ENCODE measurements at places on chromosomes 7 and 10.
A peak's percentile ranks its signal among the peaks of the same experiment; 100 is the strongest.

- no peaks in the 10 kb centered on the region for H3K27me3 ChIP-seq
- no peak for DNase-seq
- H3K4me3 ChIP-seq: peak overlapping the region; percentile 50
- H3K36me3 ChIP-seq: no peaks in the 10 kb centered on the region
- H3K4me1 ChIP-seq: peaks cover 55% of the 10 kb centered on the region
Observed at GRCh38 chr10:3803927-3804741, 19.1 kb upstream of the KLF6 start.

DNA sequence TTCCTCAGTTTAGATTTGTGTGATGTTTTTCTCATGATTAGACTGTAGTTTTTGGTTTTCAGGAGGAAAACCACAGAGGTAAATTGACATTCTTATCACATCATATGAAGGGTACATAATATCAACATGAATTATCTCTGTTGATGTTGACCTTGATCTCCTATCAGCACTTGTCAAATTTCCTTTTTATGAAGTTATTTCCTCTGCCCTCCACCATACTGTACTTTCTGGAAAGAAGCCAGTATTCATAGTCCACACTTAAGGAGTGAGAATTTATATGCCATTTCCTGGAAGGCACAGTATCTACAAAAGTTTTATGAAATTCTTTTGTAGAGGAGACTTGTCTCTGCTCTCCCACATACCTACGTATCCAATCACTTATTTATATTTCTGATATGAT, 807.2 kb upstream of the MBL2 start:
- H3K36me3 ChIP-seq: no peaks in the 10 kb centered on the region
- H3K4me3 ChIP-seq: no peak overlapping the region

DNA sequence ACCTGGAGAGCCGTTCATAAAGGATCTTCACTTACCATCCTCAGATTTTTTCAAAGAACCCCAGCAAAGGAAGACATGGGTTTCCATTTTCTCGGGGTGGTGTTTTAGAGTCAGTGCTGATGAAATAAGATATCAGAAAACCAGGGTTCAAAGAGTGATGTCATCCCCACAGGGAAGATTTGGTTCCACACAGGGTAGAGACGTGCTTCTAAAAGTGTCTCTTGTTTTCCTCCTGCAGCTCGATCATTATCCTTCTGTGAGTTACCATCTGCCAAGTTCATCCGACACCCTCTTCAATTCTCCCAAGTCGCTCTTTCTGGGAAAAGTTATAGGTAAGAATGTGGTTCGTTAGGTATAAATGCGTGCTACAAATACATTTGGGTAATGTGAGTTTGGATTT, 323.8 kb upstream of the C7orf33 start:
- DNase-seq: no peak
- peaks cover 29% of the 10 kb centered on the region for H3K4me1 ChIP-seq
- H3K27ac ChIP-seq: no peak overlapping the region
- no peak overlapping the region for H3K4me3 ChIP-seq
- H3K36me3 ChIP-seq: no peaks in the 10 kb centered on the region
- peaks cover 5% of the 10 kb centered on the region for H3K27me3 ChIP-seq

DNA sequence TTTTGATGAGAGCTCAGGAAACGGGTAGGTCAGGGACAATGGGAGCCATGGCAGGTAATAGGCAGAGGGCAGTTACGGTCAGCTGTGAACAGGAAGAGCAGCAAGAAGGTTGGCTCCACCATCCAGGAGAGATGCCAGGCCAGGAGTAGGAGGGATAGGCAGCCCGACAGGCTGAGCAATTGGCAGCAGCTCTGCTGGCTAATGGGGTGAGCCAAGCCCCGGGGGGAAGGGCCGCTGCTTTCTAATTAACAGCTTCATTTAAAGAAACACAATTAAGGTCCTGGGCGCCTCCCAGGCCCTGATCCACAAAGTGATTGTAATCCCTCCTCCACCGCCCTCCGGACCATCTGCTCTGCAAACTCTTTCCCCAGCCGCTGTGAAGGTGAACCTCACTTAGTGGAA, 23.7 kb downstream of the SH2B2 start:
- peaks cover 64% of the 10 kb centered on the region for H3K4me1 ChIP-seq
- H3K27me3 ChIP-seq: no peaks in the 10 kb centered on the region
- peaks cover 40% of the 10 kb centered on the region for H3K36me3 ChIP-seq
- H3K27ac ChIP-seq: peak overlapping the region; percentile 66

Data from activated B cell treated with CpG ODN at 0.5 μM for 24 hours (primary cell).